LNCaP clone FGC (cell line): ENCODE measurements at places on chromosomes 2 and 18.

GRCh38 chr2:102005989-102006885 is 14.5 kb downstream of the IL1R2 start:
- DNase-seq = no peak

- no peak for DNase-seq
Measured at GRCh38 chr2:144281476-144281875, 238.4 kb downstream of the ZEB2 start.

GRCh38 chr2:193963472-193964119 is 1693.4 kb upstream of the SLC39A10 start:
- peak; percentile 7 for DNase-seq

- no peak for DNase-seq
Measured at GRCh38 chr2:201956361-201956760, 77.3 kb upstream of the FZD7 start.

DNA sequence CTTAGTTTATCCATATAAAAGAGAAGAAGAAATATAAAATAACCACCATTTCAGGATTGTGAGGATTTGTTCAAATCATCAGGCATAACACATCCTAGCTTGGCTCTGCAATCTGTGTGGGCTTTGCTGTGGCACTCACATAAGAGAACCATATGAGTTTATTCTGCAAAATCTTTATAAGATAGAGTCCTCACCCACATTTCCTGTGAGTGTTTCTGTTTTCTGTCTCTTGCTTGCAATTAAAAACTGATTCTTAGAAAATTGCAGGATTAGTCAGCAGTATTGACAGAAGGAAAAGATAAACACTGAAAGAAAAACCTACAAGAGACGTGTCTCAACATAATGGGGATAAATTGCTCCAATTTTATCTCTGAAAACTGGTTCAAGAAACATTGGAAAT is 258.5 kb downstream of the RND3 start:
- no peak for DNase-seq

- DNase-seq = no peak
Measured at GRCh38 chr2:199136681-199137080, 321.1 kb downstream of the SATB2 start.
